K562 (cell line): ENCODE measurements at places on chromosomes 13 and 19. TPM values are rescaled to one million over a fixed set of nuclear protein-coding genes. Genes with fewer than 3 reads are reported as not detected.

- no peaks in the 10 kb centered on the region for H3K27me3 ChIP-seq
- no peak overlapping the region for H3K27ac ChIP-seq
- no peaks in the 10 kb centered on the region for H3K36me3 ChIP-seq
- DNase-seq: no peak
- no peak overlapping the region for H3K4me3 ChIP-seq
Measured at GRCh38 chr13:48602296-48603016, 51.3 kb upstream of the CYSLTR2 start.

DNA sequence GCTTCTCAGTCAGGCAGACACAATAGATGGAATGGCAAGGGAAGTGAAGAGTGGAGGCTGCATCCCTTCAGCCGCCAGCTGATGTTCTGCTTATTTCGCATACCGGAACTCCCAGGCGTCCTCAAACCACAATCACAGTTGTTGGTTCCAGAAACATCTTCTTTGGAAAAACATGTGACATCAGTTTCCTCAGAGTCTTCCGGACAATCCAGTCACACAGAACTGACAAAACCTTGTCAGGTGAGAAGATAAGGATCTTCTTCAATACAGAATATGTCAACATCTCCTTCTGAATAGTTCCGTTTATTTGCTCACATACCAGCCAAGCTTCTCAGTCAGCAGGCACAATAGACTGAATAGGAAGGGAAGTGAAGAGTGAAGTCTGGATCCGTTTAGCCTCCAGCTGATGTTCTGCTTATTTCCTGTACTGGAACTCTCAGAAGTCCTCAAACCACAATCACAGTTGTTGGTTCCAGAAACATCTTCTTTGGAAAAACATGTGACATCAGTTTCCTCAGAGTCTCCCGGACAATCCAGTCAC is 45.1 kb upstream of the CEACAM21 start:
- H3K4me3 ChIP-seq: no peak overlapping the region
- H3K36me3 ChIP-seq: no peaks in the 10 kb centered on the region
- no peak for DNase-seq
- no peak overlapping the region for H3K27ac ChIP-seq

GRCh38 chr19:55658846-55659459 is 4.1 kb downstream of the U2AF2 start:
- no peaks in the 10 kb centered on the region for H3K27me3 ChIP-seq
- no peak for DNase-seq
- peaks cover 84% of the 10 kb centered on the region for H3K36me3 ChIP-seq
- H3K27ac ChIP-seq: no peak overlapping the region
- no peak overlapping the region for H3K4me3 ChIP-seq

The FAM83E gene
- 0.71 and 1.3 TPM in 2 replicates for total RNA-seq

The ZNF835 gene
- total RNA-seq: not detected in 2 replicates

The MATK gene
- 41.5 and 45.3 TPM in 2 replicates for total RNA-seq
